ENCODE measurements at places on chromosomes 2 and 18. TPM values are rescaled to one million over a fixed set of nuclear protein-coding genes. Genes with fewer than 3 reads are reported as not detected.

IL36B gene
- not detected for total RNA-seq

ELOA2 gene
- total RNA-seq: not detected

- H3K4me3 ChIP-seq: no peak overlapping the region
- no peaks in the 10 kb centered on the region for H3K36me3 ChIP-seq
- no peaks in the 10 kb centered on the region for H3K27me3 ChIP-seq
- no peak for DNase-seq
- no peaks in the 10 kb centered on the region for H3K4me1 ChIP-seq
Measured at GRCh38 chr2:98715812-98716451, 15.0 kb downstream of the MGAT4A start.

- H3K27me3 ChIP-seq: no peaks in the 10 kb centered on the region
- no peak for DNase-seq
- no peaks in the 10 kb centered on the region for H3K36me3 ChIP-seq
Measured at GRCh38 chr18:8469544-8470130, 139.6 kb upstream of the RAB12 start.

DNA sequence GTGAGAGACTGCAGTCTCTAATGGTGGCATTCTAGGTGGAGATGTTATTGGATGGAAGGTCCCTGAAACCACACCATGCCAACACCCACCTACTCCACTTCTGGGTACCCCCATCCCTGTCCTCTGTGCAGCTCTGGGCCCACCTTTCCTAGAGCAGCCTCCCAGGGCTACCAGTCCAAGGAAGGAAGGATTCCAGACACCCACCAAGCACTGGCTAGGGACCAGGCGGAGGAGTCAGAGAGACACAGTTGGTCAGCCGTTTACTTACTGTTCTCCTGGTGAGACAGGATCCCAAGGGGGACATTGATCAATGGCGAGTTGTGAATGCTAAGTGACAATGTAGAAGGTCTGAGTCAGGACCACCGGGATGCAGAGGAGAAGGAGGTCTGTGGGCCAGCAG is 151.6 kb downstream of the TTC32 start:
- H3K4me3 ChIP-seq: no peak overlapping the region
- no peaks in the 10 kb centered on the region for H3K36me3 ChIP-seq
- H3K27ac ChIP-seq: no peak overlapping the region
- no peaks in the 10 kb centered on the region for H3K27me3 ChIP-seq
- no peaks in the 10 kb centered on the region for H3K4me1 ChIP-seq
- no peak for DNase-seq

GRCh38 chr18:21064347-21064746 is 47.3 kb downstream of the ROCK1 start:
- no peak overlapping the region for H3K27ac ChIP-seq
- no peaks in the 10 kb centered on the region for H3K36me3 ChIP-seq

BAZ2B gene
- 181 TPM for total RNA-seq

DNA sequence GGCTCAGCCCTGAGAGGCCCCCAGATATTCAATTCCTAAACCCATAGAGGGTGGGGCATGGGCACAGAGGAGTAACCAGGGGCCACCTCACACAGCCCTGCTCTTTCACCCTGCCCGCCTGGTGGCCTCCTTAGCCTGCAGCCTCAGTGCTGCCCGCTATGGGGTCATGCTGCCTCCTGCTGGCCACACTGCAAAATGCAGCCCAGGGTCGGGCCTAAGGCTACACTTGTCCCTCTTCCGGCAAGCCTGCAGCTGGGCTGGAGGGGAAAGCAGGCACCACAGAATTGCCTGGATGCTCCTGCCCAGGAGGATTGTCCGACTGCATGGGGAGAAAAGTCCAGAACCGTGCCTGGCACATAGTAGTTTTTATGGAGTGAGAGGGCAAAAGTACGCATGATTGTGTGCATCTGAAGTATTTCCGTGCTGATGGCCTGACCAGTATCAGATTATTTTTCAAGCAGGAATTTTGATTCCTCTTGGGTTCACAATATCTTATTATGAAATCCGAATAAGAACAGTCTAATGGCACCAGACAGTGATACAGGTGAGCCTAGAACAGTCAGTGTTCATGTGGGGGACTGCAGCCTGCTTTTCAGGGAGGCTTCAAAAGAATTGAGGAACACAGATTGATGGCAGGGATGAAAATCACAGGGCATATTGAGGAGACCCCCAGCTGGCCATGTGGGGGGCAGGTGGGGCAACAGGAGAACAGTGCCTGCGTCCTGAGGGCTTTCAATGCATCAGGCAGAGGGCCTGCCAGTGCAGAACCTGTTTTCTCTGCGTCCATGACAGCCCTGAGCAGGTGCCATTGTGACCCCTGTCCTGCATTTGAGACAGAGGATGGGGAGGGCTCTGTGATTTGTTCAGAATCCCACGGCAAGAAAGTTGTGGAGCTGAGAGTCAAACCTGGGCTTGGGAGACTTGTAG is 51.2 kb upstream of the ALPP start:
- H3K4me1 ChIP-seq: peaks cover 42% of the 10 kb centered on the region
- peak; percentile 73 for DNase-seq
- H3K36me3 ChIP-seq: no peaks in the 10 kb centered on the region
- H3K27me3 ChIP-seq: no peaks in the 10 kb centered on the region
- H3K4me3 ChIP-seq: no peak overlapping the region
- no peak overlapping the region for H3K27ac ChIP-seq

GRCh38 chr2:60780721-60781120 is 24.7 kb downstream of the PAPOLG start:
- H3K36me3 ChIP-seq: peaks cover 69% of the 10 kb centered on the region
- H3K27me3 ChIP-seq: no peaks in the 10 kb centered on the region
- no peak overlapping the region for H3K27ac ChIP-seq
- no peak overlapping the region for H3K4me3 ChIP-seq
- peaks cover 6% of the 10 kb centered on the region for H3K4me1 ChIP-seq
- no peak for DNase-seq

ALPG gene
- not detected for total RNA-seq

FLACC1 gene
- total RNA-seq: 5.0 TPM

DNA sequence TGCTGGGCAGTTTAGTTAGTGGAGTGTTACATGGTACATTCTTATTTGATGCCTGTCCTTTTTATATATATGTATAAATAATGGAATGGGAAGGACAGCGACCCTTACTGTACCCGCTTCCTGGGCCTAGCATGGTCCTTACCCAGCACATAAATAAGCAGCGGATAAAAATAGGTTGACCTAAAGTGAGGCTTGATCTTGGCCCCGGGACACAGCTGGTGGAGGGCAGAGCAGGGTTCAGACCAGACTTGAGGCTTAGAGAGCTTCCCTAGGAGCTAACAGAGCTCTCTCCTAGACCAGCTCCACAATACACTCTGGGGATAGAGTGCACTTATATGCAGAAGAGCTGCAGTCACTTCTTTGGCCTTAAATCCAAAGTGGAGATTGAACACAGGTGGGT is 46.9 kb upstream of the RPL31 start:
- no peaks in the 10 kb centered on the region for H3K27me3 ChIP-seq
- no peaks in the 10 kb centered on the region for H3K36me3 ChIP-seq
- H3K4me1 ChIP-seq: peaks cover 17% of the 10 kb centered on the region
- no peak overlapping the region for H3K27ac ChIP-seq
- H3K4me3 ChIP-seq: no peak overlapping the region

DNA sequence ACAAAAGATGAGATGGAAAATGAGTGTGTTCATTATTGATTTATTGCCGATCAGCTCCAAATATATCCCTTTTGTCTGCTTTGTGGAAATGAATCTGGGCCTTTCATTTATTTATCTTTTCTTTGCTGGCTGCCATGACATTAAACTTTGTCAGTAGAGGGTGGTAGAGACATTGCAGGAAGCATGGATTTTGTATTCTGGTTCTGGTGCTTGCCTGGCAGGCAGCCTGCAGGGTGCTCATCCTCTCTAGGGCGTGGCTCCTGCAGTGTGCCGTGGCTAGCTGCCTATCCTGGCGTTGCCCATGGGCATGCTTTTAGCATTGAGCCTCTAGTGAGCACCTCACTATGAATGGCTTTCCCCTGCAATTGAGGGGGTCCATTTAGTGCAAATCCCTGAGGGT is 593.1 kb downstream of the RNF144A start:
- H3K27ac ChIP-seq: no peak overlapping the region
- no peaks in the 10 kb centered on the region for H3K4me1 ChIP-seq
- H3K4me3 ChIP-seq: no peak overlapping the region
- no peak for DNase-seq
- H3K27me3 ChIP-seq: no peaks in the 10 kb centered on the region

CRYBA2 gene
- total RNA-seq: not detected

VAPA gene
- total RNA-seq: 232 TPM

DNA sequence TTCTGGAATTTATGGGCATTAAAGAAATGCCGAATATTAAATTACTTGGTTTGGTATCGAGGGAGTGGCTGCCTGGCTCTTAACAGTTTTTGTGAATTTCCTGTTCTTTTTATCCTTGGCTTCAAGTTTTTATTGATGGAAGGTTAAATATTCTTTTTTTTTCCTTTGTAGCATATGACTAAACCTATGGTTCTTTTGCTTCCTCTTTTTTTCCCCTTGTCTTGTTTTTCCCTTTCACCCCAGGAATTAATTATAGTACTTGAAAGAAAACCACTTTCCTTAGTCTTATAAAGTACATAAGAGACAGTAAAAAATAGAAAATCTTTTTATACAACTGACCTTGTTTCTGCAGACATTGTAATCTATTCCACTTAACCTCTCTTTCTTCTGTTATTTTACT is 42.4 kb downstream of the MGAT5 start:
- H3K4me1 ChIP-seq: no peaks in the 10 kb centered on the region
- no peak overlapping the region for H3K4me3 ChIP-seq

DNA sequence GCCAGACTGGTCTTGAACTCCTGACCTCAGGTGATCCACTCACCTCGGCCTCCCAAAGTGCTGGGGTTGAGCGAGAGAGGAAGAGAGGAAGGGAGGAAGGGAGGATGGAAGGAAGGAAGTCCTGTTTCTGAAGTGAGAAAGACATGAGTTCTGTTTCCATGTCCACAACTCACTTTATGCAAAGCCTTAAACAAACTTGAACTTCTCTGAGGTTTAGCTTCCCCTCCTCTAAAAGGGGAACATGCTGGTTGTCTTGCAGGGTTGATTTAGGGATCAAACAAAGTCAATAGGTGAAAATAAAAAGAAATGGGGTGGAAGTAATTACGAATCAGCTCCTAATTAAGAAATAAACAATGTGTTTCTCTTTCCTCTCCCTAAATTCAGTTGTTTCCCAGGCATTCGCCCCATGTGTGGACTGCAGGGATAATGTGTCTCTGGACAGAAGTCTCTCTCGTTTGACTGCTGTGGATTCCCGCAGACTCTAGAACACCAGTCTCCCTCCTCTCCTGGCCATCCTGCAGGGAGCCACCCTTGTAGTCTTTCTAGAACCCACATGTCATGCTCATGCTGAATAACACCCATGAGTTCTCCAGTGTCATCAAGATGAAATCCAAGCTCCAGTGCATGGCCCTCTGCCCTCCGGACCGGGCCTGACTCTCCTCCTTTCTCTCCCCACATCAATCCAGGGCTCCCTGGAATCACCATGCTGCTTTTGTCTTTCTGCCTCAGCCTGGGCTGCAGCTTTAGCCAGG is 229.3 kb upstream of the TRIB2 start:
- no peak for DNase-seq
- no peak overlapping the region for H3K27ac ChIP-seq
- no peaks in the 10 kb centered on the region for H3K36me3 ChIP-seq
- H3K27me3 ChIP-seq: no peaks in the 10 kb centered on the region

STK39 gene
- 6.8 TPM for total RNA-seq

- H3K36me3 ChIP-seq: no peaks in the 10 kb centered on the region
- no peaks in the 10 kb centered on the region for H3K4me1 ChIP-seq
- H3K4me3 ChIP-seq: no peak overlapping the region
- no peak overlapping the region for H3K27ac ChIP-seq
- DNase-seq: no peak
Measured at GRCh38 chr2:168530982-168531622, 75.0 kb downstream of the CERS6 start.

DNA sequence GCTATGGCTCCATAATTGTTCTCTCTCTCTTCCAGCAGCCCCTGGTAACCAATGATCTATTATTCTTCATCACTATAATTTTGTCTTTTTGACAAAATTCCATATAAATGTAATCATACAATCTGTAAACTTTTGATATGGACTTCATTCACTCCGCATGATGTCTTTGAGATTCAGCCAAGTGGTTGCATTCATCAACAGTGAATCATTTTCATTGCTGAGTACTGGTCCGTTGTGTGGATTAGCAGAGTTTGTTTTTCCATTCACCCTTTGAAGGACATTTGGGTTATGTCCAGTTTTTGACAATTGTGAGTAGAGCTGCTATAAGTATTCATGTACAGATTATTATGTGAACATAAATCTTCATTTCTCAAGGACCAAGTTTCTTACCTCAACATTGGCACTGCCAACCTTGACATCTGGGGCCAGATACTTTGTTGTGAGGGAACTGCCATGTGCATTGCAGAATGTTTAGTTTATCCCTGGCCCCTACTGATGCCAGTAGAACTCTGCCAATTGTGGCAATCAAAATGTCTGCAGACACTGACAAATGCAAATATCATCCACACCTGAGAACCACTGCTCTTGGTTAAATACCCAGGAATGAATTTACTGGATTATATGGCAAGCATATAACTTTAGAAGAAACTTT is 48.4 kb upstream of the BCL2L11 start:
- H3K27ac ChIP-seq: no peak overlapping the region
- H3K4me1 ChIP-seq: no peaks in the 10 kb centered on the region
- H3K36me3 ChIP-seq: no peaks in the 10 kb centered on the region

DNA sequence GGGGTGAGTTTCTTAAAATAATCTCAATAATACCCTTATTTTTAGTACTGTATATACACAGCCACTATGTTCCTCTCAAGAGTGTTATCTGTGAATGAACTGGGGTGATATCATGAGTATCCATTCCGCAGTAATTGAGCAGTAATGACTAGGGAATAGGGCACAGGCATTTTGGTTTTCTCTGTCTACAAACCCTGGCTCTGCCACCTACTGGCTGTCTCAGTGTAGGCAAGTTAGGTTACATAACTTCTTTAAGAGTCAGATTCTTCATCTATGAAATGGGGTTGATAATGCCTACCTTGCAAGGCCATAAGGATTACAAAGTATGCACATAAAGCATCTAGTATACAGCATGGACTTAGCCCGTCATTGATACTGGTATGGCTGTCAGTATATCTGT is 555.8 kb downstream of the NRXN1 start:
- H3K4me3 ChIP-seq: no peak overlapping the region
- no peaks in the 10 kb centered on the region for H3K27me3 ChIP-seq
- no peak for DNase-seq

AAK1 gene
- total RNA-seq: 117 TPM

DYSF gene
- total RNA-seq: 14.1 TPM

DNA sequence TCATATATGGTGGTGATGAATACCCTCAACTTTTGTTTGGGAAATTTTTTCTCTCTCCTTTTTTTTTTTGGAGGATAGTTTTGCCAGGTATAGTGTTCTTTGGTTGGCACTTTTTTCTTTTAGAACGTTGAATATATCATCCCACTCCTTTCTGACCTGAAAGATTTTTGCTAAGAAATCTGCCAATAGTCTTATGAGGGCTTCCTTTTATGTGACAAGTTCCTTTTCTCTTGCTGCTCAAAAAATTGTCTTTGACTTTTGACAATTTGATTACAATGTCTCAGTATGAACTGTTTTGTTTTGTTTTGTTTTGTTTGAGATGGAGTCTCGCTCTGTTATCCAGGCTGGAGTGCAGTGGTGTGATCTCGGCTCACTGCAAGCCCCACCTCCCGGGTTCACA is 21.5 kb downstream of the GNAL start:
- H3K36me3 ChIP-seq: no peaks in the 10 kb centered on the region
- no peak overlapping the region for H3K4me3 ChIP-seq
- no peak overlapping the region for H3K27ac ChIP-seq
- no peak for DNase-seq

DSC2 gene
- total RNA-seq: 11.7 TPM

GRCh38 chr18:23494992-23495391 is 8.3 kb upstream of the RMC1 start:
- no peaks in the 10 kb centered on the region for H3K4me1 ChIP-seq
- no peak overlapping the region for H3K4me3 ChIP-seq
- DNase-seq: no peak

STPG4 gene
- 1.1 TPM for total RNA-seq

All from thyroid gland (tissue), 4 donors.